Epithelial cell of alveolus of lung (primary cell): ENCODE measurements at places on chromosomes 3 and 15. TPM values are rescaled to one million over a fixed set of nuclear protein-coding genes. Genes with fewer than 3 reads are reported as not detected.

EPB42 gene
- total RNA-seq: not detected in 2 replicates

ALAS1 gene
- 45.6 and 45.7 TPM in 2 replicates for total RNA-seq

LARP6 gene
- 40.0 and 69.3 TPM in 2 replicates for total RNA-seq

TMEM39A gene
- 31.0 and 64.1 TPM in 2 replicates for total RNA-seq

HHLA2 gene
- total RNA-seq: 0.26 TPM in 1 of 2 replicates, not detected in the other

HOMER2 gene
- total RNA-seq: 0.56 and 1.8 TPM in 2 replicates

REC114 gene
- total RNA-seq: not detected in 2 replicates

MAP1A gene
- total RNA-seq: 26.2 and 29.1 TPM in 2 replicates

PRTG gene
- total RNA-seq: 1.6 and 4.7 TPM in 2 replicates

SEMA3G gene
- 0.13 and 0.40 TPM in 2 replicates for total RNA-seq

IRAK2 gene
- 4.2 and 10.2 TPM in 2 replicates for total RNA-seq

NR1I2 gene
- not detected in 2 replicates for total RNA-seq

CYP1A2 gene
- not detected in 2 replicates for total RNA-seq

UACA gene
- total RNA-seq: 17.3 and 56.5 TPM in 2 replicates

PARP16 gene
- total RNA-seq: 4.4 and 8.5 TPM in 2 replicates

SLC27A2 gene
- total RNA-seq: 0.13 and 0.24 TPM in 2 replicates

ABHD5 gene
- 13.1 and 19.7 TPM in 2 replicates for total RNA-seq

C15orf40 gene
- total RNA-seq: 14.1 and 23.0 TPM in 2 replicates

SLC22A14 gene
- total RNA-seq: 0.40 TPM in 1 of 2 replicates, not detected in the other

TRPM1 gene
- not detected in 2 replicates for total RNA-seq

FETUB gene
- total RNA-seq: not detected in 2 replicates

SCN5A gene
- 0.39 and 0.96 TPM in 2 replicates for total RNA-seq

CHRFAM7A gene
- 0.56 TPM in 1 of 2 replicates, not detected in the other for total RNA-seq
